ENCODE measurements at places on chromosomes 5 and 9.

DNA sequence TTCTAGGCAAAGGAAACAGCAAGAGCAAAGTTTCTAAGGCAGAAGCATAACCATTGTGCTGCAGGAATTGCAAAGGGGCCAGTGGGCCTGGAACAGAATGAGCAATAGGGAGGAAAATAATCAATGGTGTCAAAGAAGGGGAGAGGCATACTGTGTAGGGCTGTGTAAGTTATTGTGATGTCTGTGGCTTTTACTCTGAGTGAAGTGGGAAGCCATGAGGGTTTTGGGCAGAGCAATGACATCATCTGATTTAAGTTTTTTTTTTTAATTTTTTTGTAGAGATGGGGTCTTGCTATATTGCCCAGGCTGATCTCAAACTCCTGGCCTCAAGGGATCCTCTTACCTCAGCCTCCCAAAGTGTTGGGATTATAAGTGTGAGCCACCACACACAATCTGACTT is 64.6 kb upstream of the PPP2CA start:
- DNase-seq: no peak

- no peak for DNase-seq
Observed at GRCh38 chr5:150488519-150489359, 19.2 kb upstream of the NDST1 start.

DNA sequence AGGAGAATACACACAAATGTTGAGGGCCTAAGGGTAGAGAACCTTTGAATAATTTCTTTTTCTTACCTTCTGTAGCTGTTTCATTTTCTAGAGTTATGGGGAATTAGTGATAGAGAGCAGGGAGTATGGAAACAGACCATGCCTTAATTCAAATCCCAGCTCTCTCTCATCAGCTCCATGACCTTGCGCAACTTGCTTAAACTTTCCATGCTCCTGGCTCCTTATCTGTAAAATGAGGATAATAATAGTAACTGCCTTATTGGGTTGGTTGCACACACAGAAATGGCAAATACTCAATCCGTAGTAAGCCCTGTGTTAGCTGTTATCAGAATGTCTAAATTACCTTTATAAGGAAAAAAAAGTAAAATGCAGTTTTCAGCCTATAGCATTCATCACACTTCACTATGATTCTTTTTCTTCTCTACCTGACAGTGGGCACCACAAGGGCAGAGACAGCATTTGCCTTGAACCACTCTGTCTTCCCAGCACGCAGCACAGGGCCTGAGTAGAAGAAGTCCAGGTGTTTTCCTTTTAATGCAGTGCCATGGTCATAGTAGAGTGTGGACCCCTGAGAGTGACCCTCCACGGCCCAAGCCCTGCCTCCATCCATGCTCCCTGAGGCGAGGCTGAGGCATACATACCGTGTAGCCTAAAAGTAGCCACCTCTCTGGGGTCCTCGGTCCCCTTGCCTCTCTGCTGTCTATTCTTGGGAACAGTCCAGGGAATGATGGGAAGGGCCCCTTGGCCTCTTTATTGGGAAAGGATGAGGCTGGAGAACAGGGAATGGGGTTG is 17.4 kb downstream of the C5orf15 start:
- DNase-seq: no peak

DNA sequence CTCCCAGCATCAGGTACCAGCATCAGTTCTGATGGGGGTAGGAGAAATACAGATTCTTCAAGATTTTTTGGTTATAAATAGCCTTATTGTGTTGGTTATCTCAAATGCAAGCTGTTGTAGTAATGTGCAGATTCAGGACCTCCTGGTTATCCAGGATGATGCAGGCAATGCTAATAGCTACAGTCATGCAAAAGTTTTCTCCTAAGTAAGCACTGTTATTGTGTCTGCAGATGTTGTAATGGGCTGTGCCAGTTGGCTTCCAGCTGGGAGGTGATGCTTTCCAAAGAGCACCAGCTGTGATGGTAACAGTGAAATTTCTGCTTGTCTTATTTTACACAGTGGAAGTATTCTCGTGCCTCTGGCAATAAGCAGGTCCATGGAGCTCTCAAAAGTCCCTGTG is 719.2 kb upstream of the CTNND2 start:
- DNase-seq: no peak

DNA sequence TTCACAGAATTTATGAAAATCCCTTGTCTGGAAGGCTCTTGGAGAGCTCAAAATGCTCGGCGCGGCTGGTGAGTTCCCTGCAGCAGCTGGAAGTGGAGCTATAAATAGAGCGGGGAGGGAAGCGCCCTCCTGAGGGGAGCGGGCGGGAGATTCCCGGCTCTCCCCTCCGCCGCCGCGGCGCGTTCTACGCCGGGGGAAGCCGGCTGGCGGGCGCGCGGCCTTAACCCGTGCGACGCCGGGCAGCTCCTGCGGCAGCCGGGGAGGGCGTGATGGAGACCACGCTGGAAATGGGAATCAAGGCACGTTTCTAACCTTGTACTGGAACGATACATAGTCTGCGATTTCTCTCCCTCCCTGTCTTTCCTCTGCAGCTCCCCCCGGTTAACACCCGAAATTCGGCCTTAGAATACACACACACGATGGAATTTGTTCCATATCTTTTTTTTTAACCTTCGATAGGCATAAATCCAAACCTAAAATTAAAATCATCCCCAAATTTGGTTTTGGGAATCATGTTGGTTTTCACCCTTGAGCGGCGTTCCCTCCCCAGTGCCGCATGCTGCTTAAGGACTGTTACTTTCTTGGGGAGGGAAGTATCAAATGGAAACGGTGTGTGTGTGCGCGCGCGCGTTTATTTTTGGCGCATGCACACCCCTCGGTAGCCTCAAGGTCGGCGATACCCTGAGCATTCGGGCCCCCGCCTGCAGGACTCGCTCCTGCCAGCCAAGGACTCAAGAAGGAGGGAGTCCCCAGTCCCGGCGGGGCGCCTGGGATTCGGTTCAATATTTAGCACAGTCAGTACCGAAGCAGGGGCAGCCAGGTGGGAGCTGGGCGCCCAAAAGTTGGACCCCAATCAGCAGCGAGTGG is 306.3 kb upstream of the KCNN2 start:
- DNase-seq: no peak

DNA sequence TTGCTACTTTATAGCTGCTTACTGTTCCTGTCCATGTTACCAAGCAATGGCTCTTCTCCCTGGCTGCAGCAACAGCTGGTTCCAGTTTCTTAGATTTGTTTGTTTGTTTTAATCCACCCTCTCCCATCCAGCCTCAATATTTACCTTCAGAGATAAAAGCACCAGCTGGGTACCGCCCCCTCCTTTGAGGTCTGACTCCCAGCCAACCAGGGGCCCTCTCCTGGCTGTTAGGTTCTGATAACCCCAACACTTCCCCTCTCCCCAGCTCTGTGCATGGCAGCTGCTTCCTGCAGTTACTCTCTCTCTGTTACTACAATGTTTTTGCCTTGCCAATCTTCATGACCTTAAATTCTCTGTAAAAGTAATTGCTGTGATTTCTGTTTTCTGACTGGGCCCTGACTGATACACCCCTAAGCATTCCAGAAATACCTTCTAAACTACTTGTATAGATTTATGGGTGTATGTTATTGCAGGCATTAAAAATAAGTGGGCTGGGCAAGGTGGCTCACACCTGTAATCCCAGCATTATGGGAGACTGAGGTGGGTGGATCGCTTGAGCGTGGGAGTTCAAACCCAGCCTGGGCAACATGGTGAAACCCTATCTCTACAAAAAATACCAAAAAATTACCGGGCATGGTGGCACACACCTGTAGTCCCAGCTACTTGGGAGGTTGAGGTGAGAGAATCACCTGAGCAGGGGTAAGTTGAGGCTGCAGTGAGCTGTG is 2.6 kb upstream of the GCNT1 start:
- no peak for DNase-seq

DNA sequence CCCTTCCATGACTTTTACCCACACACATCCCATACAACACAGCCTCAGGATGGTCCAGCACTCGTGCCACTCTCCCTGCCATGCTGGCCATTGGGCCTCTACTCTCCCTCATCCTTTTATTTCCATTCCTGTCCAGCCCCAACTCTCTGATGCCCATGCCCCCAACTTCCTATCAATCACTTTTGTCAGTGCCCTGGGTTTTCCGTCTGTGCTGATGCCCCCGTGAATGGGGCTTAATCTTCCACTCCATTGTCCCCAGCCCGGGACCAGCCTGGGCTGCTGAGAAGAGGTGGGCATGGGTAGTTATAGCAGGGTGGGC is 12.6 kb upstream of the ACSL6 start:
- peak; percentile 70 for DNase-seq

- DNase-seq: peak; percentile 50
Observed at GRCh38 chr9:27749838-27750237, 176.6 kb upstream of the C9orf72 start.

DNA sequence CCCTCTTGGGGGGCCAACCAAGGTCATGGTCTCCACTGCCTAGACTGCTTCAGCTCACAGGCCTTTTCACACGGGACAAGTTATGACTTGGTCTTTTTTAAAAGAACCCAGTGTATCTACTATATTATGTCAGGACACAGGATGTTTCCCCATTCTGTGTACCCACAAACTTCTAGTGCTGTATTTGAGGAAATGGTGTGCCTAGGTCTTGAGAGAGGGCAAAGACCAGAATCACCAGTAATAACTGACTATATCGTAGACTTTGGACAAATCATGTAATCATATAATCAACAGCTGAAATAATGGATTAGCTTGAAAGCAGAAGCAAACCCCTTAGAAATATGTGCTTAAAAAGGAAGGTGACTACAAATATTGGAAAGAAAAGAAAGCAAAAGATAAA is 133.3 kb downstream of the ARL15 start:
- no peak for DNase-seq

DNA sequence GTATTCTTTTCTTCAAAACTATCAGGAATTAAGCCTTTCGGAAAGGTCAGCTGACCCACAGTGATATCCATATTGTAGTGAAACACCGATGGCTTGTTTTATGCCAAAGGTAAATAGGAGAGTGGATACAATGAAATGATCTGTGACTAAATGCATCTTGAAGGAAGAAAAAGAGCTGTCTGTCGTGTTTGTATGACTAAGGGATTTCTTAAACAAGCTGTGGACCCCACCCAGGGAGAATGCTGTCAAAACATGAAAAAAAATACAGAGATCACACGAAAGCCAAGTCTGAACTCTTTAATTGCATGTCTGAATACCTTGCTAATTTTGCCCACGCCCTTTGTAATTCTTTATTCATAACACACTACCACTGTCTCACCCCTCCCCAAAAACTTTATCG is 286.4 kb upstream of the WWC1 start:
- no peak for DNase-seq

- DNase-seq: no peak
Observed at GRCh38 chr5:180402716-180403115, 49.6 kb upstream of the GFPT2 start.

DNA sequence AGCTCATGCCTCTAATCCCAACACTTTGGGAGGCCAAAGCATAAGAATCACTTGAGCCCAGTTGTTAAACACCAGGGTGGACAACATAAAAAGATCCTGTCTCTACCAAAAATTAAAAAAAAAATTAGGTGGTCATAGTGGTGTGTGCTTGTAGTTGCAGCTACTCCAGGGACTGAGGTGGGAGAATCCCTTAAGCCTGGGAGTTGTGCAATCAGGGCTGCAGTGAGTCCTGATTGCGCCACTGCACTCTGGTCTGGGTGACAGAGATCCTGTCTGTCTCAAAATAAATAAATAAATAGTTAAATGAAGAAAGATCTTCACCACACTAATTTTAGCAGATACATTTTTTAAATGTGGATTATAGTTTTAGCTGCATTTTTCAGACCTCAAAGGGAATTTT is 433.2 kb downstream of the MAT2B start:
- DNase-seq: no peak

GRCh38 chr9:37342895-37343294 is 79.6 kb upstream of the GRHPR start:
- no peak for DNase-seq

- DNase-seq: no peak
Observed at GRCh38 chr5:9895302-9895645, 265.1 kb upstream of the TAS2R1 start.

All from esophagus muscularis mucosa (tissue), 4 donors.